ENCODE measurements at places on chromosomes 5 and 9.
A peak's percentile ranks its signal among the peaks of the same experiment; 100 is the strongest.

DNA sequence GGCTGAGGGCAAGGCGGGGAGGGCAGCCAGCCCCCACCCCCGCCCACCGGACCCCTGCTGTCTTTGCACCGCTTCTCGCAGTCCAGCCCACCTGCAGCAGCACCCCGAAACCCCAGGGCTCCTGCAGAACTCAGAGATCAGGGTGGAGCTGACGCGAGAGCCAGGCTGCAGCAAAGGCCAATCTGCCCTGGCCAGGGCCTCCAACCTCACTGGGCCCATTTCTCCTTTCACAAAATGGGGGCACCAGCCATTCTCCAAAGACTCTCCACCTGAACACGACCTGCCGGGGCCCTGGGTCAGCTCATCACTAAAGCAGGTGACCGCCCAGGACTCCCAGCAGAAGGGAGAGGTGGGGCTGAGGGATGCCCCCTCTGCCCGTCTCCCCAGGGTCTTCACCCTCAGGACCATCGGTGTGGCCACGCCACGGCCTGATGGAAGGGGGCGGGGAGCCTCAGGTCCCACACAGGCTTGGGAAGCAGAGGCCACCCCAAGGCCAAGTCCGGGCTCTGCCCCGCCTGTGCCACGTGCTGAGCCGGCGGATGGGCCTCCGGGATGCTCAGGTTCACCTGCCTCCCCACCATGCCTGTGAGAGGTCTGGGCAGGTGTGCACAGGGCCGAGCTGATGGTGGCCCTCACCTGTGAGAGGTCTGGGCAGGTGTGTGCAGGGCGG, 13.1 kb downstream of the NACC2 start:
- DNase-seq: no peak

- DNase-seq: peak; percentile 12
Measured at GRCh38 chr5:137665678-137666460, 70.0 kb downstream of the KLHL3 start.

- no peak for DNase-seq
Measured at GRCh38 chr9:125343518-125344275, 82.1 kb downstream of the GAPVD1 start.

- DNase-seq: peak; percentile 2
Measured at GRCh38 chr9:504921-505740, 290.5 kb downstream of the DOCK8 start.

GRCh38 chr9:105346273-105346672, 101.6 kb upstream of the FSD1L start:
- DNase-seq: no peak

- DNase-seq: no peak
Measured at GRCh38 chr5:92283521-92283920, 900.4 kb upstream of the ARRDC3 start.

DNA sequence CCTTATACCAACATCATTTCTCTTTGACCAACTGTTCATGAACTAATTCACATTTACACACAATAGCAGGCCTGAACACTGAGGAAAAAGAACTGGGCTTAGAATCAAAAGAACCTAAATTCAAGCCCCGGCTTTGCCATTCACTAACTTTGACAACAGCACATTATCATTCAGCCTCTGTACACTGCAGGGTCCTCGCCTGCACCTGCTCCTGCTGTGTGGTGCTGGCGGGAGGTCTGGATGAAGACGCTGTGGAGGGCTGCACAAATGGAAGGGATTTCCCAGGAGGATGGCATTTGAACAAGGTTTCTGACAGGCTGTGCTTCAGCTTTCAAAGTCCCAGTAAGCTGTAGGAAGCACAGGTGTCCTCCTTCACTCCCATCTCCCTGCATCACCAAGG, 151.2 kb downstream of the ZDHHC21 start:
- DNase-seq: no peak

DNA sequence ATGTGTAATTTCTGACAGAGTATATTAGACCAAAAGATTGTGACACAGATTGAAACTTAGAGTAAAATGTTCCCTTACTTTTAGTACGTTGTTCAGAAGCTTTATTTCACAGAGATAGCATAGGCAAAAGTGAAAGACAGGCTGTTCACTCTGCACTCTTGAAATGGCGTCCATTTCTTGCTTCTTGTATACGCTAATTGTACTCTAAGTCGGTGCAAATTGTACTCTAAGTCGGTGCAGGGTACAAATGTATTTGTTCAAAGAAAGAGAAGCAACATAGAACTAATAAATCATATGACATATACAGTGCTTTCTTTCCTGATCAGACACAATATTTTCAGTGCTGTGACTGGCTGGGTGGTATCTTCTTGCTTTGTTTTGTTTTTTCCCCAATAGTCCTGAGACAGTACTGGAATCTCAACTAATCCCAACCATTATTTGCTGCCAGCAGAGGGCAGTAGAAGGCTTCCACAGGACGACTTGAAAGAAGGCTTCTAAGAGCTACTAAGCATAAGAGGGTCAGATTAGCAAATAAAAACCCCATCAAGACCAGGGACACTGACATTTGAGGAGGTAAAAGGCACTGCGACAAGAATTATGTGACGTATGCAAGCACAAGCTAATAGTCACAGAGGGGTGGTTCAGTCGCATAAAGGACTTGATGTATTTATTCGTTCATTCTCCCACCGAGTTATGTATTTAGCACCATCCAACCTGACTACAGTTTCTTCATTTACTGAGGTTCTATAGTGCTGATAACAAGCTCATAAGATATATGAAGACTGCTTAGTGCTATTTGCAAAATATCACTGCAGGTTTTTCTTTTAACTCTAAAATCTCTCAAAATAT, 831.8 kb downstream of the TAF11L14 start:
- no peak for DNase-seq

GRCh38 chr5:135304352-135305221, 94.4 kb downstream of the MACROH2A1 start:
- DNase-seq: no peak

GRCh38 chr5:71695595-71695994, 23.5 kb upstream of the CARTPT start:
- no peak for DNase-seq

- no peak for DNase-seq
Measured at GRCh38 chr9:100472268-100472667, 681 bp upstream of the TMEFF1 start.

DNA sequence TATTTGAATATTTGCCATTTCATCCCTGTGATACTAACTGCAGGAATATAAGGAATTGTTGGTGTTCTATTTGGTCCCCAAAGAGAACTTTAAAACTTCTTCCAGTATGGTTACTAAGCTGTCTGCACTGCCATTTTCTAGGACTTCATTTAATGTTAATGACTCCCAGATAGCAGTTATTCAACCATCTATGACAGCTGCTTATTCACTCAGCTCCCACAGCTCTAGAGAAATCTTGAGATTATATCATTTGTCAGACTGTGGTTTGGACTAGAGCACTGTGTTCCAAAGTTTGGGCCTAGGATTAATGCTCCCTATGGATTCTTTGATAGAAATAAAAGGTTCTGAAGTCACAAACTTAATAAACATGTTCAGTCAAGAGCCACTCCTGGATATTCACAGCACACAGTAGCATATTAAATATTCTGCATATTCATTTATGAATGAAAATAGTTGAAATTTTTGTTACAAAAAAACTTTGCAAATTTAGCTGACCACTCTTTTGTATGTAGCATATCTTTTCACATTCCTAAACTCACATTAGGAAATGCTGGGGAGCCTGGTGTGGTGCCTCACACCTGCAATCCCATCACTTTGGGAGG, 173.7 kb downstream of the NFIB start:
- no peak for DNase-seq

DNA sequence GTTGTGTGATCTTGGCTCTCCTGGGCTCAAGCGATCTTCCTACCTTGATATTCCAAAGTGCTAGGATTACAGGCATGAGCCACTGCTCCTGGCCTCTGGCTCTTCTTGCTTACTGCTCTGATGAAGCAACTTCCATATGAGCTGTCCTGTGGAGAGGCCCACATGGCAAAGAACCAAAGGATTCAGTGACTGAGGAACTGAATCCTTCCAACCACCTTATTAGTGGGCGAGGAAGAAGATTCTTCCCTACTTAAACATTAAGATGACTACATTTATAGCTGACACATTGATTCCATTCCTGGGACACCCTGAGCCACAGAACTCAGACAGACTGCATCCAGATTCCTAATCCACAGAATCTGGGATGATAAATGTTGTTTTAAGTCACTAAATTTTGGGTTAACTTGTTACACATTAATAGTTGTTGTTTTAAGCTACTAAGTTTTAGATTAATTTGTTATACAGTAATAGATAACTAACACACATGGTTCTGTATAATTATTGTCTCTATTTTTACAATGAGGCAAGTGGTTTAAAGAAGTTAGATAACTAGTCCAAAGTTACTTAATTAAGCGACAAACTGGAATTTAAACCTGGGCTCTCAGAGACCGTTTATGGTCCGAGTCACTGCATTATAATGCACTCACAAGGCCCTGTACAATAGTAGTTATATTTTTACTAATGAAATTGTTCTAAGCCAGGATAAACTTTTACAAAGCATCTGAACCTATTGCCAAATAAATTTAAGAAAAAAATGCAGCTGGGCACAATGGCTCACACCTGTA, 16.7 kb upstream of the SLCO4C1 start:
- no peak for DNase-seq

- no peak for DNase-seq
Measured at GRCh38 chr9:1775230-1775629, 239.9 kb upstream of the SMARCA2 start.

- no peak for DNase-seq
Measured at GRCh38 chr9:95090023-95090791, 227.3 kb downstream of the FANCC start.

DNA sequence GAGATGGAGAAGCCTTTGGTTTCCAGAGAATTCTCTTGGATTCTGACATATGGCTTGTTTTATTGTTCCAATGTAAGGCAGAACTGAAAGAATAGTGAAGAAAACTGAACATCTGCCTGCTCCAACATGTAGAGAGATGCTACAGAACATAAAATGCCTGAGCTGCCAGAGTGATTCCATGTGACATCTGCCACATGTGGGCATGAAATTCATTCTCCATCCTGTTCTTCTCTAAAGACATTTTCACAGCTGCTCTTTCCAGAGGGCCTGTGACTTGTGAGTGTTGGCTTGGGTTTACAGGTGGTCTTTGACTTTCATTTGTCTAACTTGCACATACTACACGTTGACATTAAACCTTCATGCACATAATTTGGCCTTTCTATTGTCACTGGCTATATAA, 33.7 kb upstream of the TXN start:
- no peak for DNase-seq

DNA sequence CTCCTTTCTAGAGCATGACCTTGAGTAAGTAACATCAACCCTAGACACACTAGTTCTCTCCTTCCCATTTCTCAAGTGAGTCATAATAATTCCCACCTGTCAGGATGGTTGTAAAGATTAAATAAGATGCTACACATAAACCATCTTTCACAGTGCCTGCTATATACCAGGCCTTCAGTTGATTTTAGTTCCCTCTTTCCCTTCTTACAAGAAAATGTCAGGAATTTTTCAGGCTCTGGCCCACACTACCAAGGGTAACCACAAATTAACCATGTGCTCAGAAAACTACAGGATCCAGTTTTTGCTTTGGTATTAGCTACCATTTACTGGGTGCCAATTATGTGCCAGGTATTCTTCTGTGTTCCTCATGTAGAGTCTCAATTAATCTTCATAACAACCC, 42.7 kb upstream of the RARS1 start:
- DNase-seq: no peak

DNA sequence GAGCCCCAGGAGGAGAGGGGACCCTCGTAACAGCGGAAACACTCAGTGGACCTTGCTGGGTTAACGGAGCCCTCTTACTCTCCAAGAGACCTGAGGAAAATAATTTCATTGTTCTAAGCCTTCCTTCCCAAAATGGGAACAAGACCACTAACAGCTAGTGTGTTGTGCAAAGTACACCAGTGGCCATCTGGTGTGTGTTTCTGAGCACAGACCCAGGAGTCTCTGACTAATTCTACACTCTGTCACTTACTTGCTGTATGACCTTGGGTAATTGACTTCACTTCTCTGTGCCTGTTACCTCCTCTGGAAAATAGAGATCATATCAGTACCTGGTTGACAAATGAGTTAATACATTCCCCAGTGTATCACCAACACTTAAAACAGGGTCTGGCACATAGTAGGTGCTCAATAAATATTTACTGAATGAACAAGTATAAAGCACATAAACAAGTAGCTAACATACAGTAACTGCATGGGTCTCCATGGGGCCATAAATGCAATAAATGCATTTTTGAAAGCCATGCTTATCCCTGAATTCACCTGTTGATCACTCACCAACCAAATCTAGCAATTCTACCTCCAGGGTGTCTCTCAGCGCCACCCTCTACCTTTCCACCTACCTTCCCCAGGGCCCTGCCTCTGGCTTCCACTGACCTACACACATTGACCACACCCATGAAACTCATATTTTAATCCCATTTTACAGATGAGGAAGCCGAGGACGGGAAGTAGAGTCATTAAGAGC, 44.7 kb upstream of the AKNA start:
- DNase-seq: no peak

DNA sequence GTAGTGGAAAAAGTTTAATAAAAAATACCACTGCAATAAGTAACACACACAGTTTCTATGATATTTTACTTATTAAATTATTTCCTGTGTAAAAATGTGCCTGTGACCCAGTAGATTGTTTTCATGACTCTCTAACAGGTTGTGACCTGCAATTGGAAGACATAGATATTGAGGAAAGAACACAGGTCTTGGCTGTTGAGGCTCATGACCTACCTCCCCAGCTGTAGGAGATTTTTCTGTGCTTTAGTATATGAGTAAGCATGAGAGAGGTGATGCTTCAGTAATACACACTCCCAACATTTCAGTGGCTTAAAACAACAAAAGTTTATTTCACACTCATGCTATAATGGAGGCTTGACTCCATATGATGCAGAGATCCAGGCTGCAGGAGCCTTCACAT, 47.3 kb upstream of the TNC start:
- no peak for DNase-seq

DNA sequence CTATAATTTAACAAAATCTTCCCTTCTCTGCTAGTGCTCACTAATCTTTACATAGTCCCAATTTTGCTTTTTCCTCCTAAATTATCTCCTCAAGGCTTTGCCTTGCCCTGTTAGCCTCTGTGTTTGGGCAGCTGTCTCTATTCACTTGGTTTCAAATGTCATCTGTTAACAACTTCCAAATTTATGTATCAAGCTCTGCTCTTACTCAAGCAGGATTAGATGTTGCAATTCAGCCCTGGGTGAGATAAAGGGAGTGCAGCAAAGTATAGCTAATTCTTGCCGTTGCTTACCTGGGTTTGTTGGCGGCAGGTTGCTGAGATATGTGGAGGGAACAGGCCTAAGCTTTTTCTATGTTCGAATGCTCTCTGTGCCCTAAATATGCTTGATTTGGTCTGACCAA, 483.8 kb downstream of the DMAC1 start:
- DNase-seq: no peak
